ENCODE measurements at places on chromosomes 3 and 15.

DNA sequence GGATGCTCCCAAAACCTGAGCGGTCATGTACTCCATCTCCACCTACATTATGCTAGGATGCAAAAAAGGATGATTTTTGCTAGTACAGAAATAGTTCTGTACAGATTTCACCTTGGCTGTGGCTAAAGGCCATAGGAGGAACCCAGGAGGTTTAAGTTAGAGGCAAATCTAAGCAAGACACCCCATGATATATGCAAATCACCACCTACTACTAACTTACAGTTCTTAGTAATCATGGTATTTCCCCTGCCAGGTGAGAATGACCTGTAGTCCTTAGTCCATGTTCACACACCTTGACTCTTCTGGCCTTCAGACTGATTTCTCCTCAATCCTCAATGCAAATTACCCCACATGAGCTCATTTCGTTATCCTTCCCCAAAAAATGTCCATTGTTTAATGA is 154.2 kb downstream of the IMPG2 start:
- DNase-seq = no peak

DNA sequence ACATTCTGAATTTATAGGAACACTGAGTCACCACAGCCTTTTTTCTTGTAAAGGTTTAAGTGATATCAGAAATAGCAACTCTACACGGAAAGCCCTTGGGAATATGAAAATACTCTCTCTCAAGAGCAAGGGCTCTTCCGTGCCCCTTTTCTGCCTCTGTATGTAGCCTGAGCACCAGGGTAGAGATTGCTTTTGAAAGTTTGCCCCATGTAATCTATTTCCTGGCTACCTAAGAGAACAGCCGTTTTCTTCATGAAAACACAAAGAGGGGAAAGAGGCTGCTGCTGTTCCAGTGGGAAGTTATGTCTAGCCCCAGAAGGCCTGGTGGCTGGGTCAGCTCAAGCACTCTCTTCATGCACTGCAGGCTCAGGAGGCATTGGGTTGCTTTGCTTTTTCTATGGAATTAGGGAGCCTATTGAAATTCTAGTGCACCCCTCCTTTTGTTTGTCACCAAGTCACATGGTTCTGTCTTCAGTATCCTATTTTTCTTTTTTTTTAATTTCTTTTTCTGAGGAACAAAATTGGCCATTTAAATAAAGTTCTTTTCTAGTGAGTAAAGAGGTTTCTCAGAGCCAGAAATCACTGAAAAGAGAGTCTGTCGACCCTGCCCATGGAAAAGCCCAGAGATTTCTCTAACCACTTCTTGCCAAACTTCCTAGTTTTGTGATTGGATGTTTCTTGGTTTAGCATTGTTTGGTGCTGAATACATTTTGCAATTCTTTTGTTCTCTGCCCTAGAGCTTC is 39.5 kb downstream of the TIGIT start:
- no peak for DNase-seq

DNA sequence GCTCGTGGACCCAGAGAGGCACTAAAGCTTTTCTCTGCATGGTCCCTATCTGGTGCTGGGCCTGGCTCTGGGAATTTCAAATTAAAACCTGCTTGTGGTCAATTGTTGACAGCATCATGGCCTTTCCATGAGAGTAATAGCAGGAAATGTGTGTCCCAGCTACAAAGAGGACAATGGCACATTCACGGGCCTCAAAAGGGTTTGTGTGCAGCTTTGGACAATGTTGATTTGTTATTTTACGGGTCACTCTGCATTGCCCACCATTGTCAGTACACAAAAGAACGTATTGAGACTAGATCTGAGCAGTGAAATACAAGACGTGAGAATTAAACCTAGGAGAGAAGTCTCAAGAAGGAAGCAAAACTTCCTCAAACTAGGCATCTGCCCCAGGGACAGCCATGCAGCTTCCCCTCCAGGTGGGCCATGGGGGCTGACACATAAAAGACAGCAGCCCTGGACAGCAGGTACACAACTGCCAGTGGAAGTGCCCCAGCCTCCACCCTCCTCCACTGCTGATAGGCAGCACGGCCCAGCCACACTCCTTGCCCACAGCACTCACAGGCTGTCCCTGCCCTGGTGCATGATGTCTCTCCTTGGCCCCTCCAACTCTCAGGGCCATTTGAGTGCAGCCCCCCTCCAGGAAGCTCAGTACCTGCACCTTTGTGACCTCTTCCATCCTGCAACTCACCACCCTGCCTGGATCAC is 15.9 kb upstream of the LTF start:
- DNase-seq = no peak

DNA sequence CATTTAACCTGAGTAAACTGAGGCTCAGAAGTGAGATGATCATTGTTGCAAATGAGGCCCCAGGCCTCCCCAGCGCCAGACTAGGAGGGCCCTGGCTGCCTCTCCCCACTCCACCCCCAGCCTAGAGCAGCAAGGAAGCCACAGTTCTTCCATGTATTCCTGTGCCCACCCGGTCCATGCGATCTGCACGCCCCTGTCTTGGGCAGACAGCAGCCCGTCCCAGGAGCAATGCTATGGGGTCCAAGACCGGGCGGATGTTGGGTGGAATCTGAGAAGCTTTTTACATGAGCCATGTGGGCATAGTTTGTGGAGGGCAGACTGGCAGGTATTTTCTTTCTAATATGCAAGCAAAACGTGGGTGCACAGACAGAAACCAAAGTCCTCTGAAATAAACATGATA is 15.1 kb downstream of the SH2D7 start:
- no peak for DNase-seq

GRCh38 chr3:128971421-128972100 is 22.3 kb downstream of the CFAP92 start:
- no peak for DNase-seq

DNA sequence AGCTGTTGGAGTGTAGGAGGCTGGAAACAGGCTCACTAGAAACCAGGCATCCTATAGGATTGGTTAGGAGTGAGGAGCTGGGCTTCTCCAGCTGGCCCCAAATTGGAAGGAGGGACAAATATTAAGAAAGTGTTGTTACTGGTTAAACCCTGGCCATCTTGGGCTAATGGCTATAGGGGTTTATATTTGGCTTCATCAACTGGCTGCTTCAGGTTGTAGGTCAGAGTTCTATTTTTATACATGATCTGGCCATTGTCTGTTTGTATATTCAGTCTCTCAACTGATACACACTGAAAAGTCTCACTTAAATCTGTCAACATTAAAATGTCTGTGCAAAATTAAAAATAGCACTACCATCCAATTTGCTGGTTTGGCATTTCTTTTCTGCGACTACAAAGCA is 70.2 kb upstream of the ARRDC4 start:
- DNase-seq = no peak

GRCh38 chr3:65466300-65466988 is 572.3 kb downstream of the MAGI1 start:
- DNase-seq = no peak

DNA sequence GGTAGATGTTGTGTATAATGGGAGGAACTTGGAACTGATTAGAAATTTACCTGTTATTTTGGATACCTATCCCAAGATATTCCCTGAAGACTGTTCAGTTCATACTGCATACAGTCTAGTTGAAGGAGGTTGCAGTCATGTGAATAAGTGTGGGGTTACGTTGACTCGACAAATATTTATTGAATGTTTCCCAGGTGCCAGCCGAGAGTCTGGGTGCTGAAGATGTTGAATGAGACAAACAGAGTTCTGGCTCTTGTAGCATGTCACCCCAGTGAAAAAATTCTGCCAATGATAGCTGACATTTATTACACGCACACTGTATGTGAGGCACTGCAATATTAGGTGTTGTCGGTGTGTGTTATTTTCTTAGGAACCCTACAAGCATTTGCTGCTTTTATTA is 176.0 kb downstream of the KCNMB2 start:
- DNase-seq = no peak

DNA sequence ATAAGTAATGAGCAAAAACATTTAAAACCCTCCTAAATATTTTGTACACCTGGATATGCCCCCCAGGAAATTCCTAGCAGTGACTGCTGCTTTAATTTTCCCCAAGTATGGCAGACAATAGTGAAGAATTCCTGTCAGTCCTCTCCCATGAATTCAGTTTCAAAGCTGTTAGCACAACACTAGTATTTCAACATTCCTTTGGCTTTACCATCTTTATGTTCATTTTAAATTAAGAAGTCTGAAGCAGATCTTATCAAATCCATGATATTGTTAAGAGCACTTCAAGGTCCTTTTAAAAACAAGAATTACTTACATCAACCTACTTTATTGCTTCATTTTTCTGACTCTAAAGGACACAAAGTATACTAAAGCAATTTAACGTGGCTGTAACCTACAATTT is 28.8 kb upstream of the CDIN1 start:
- no peak for DNase-seq

DNA sequence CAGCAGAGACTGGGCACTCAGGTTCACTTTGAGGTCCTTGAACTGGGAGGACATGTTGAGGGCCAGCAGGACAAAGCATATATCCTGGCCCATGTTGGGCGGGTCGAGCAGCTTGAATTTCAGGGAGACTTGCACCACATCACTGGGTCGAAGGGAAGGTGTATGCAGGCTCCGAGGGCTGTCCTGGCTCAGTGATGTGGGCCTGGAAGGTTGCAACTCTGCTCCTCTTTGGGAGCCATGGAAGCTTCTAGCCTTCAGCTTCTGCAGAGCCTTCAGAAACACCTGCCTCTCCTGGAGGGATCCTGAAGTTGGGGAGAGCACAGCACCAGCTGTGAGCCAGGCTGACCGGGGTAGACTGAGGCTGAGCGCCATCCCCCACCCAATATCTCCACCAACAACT is 14.7 kb upstream of the EPB42 start:
- DNase-seq = no peak

GRCh38 chr15:66284271-66284670 is 9.1 kb upstream of the DIS3L start:
- DNase-seq = no peak
